ENCODE measurements at places on chromosomes 1 and 21. TPM values are rescaled to one million over a fixed set of nuclear protein-coding genes. Genes with fewer than 3 reads are reported as not detected.

IVL gene
- 11.5 TPM for polyA plus RNA-seq

KRTAP21-2 gene
- not detected for polyA plus RNA-seq

ETV3L gene
- not detected for polyA plus RNA-seq

ECM1 gene
- polyA plus RNA-seq, result 3.1 TPM

ZNF648 gene
- polyA plus RNA-seq, result not detected

SLC1A7 gene
- not detected for polyA plus RNA-seq

CELA3B gene
- polyA plus RNA-seq, result 18.6 TPM

APH1A gene
- 87.8 TPM for polyA plus RNA-seq

TSPAN2 gene
- polyA plus RNA-seq, result 7.0 TPM

IL20 gene
- not detected for polyA plus RNA-seq

PPIAL4G gene
- not detected for polyA plus RNA-seq

STXBP3 gene
- 29.0 TPM for polyA plus RNA-seq

OR2T29 gene
- not detected for polyA plus RNA-seq

SH3BGR gene
- polyA plus RNA-seq, result 3.1 TPM

LMX1A gene
- not detected for polyA plus RNA-seq

OR2T33 gene
- not detected for polyA plus RNA-seq

CD48 gene
- 6.4 TPM for polyA plus RNA-seq

CD1E gene
- polyA plus RNA-seq, result 0.53 TPM

GPR153 gene
- polyA plus RNA-seq, result 3.1 TPM

PRRC2C gene
- 35.9 TPM for polyA plus RNA-seq

FCRL5 gene
- polyA plus RNA-seq, result 0.44 TPM

FCGR3A gene
- 2.8 TPM for polyA plus RNA-seq

IFNLR1 gene
- 1.1 TPM for polyA plus RNA-seq

TEX38 gene
- not detected for polyA plus RNA-seq

MMEL1 gene
- polyA plus RNA-seq, result 27.3 TPM

CFHR2 gene
- polyA plus RNA-seq, result not detected

PCP4L1 gene
- polyA plus RNA-seq, result not detected

BSND gene
- polyA plus RNA-seq, result not detected

NEXN gene
- polyA plus RNA-seq, result 18.7 TPM

ETNK2 gene
- 3.8 TPM for polyA plus RNA-seq

GPR137B gene
- polyA plus RNA-seq, result 2.9 TPM

PLXNA2 gene
- 2.7 TPM for polyA plus RNA-seq

OR4F16 gene
- polyA plus RNA-seq, result not detected

CYP4A11 gene
- polyA plus RNA-seq, result not detected

KIRREL1 gene
- 4.3 TPM for polyA plus RNA-seq

HES5 gene
- not detected for polyA plus RNA-seq

SLX9 gene
- polyA plus RNA-seq, result 37.0 TPM

MYOM3 gene
- 0.15 TPM for polyA plus RNA-seq

PCAT6 gene
- 3.9 TPM for polyA plus RNA-seq

TAS1R1 gene
- 0.08 TPM for polyA plus RNA-seq

ATP1A4 gene
- polyA plus RNA-seq, result not detected

KCTD3 gene
- 32.6 TPM for polyA plus RNA-seq
